ENCODE measurements at places on chromosomes 16 and 17.

- no peak for DNase-seq
Observed at GRCh38 chr16:963913-964312, 6.9 kb downstream of the LMF1 start.

DNA sequence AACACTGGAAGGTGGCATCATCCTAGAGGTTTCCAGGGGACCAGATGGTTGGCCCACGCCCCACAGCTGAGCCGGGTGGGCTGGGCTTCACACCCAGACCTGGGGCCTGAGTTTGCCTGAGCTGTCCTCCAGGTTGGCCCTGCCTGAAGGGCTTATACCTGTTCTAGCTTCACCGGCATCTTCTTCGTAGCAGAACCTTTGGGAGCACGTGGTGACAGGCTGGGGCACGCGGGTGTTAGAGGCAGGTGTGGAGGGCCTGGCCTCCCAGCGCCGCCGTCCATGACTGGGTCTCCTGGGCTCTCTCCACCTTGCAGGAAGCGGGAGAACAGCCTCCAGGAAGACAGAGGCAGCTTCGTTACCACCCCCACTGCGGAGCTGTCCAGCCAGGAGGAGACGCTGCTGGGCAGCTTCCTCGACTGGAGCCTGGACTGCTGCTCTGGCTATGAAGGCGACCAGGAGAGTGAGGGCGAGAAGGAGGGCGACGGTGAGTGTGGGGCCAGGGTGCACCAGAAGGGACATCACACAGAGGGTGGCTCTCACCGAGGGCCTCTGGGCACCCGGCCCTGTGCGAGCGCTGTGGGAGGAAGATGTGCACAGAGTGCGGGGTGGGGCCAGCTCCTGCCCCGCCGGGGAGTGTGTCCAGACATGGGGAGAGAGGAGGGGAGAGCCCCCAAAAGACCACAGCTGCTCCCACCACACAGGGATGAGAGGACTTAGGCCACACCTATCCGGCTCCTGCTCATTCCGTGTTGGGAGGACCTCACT, 4.6 kb upstream of the TEDC2 start:
- no peak for DNase-seq

DNA sequence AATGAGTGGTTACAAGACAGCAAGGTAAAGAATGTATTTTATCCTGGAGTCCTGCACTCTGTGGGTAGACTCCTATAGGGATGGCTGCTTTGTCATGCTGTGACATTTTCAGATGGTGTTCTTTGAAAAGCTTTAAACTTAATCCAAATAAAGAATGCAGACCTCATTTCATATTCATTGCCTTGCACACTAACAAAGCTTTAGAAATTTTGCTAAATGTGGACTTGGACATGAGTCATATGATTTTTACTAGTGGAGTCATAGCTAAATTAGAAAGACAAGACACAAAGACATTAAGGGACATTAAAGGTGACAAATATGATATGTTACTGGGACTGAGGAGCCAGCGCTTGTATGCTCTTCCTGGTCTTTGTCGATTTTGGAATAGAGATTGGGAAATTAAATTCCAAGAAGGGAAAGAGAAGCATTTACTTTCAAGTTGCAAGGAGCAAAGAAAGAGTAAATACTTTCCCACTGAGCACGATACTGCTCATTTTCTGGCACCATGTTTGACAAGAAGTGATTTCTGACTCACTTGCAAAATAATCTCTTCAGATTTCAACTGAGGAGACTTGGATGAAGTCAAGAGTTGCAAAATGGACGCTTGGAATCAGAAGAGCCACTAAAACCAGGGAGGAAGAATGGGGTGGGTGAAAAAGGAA, 152.9 kb upstream of the MYOCD start:
- no peak for DNase-seq

DNA sequence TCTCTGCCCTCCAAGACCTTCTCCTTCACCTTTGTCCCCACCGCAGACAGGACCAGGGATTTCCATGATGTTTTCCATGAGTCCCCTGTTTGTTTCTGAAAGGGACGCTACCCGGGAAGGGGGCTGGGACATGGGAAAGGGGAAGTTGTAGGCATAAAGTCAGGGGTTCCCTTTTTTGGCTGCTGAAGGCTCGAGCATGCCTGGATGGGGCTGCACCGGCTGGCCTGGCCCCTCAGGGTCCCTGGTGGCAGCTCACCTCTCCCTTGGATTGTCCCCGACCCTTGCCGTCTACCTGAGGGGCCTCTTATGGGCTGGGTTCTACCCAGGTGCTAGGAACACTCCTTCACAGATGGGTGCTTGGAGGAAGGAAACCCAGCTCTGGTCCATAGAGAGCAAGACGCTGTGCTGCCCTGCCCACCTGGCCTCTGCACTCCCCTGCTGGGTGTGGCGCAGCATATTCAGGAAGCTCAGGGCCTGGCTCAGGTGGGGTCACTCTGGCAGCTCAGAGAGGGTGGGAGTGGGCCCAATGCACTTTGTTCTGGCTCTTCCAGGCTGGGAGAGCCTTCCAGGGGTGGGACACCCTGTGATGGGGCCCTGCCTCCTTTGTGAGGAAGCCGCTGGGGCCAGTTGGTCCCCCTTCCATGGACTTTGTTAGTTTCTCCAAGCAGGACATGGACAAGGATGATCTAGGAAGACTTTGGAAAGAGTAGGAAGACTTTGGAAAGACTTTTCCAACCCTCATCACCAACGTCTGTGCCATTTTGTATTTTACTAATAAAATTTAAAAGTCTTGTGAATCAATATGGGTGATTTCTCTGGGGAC, 12.2 kb downstream of the CX3CL1 start:
- DNase-seq: no peak

- no peak for DNase-seq
Observed at GRCh38 chr17:81025741-81026129, 9.2 kb upstream of the BAIAP2 start.

DNA sequence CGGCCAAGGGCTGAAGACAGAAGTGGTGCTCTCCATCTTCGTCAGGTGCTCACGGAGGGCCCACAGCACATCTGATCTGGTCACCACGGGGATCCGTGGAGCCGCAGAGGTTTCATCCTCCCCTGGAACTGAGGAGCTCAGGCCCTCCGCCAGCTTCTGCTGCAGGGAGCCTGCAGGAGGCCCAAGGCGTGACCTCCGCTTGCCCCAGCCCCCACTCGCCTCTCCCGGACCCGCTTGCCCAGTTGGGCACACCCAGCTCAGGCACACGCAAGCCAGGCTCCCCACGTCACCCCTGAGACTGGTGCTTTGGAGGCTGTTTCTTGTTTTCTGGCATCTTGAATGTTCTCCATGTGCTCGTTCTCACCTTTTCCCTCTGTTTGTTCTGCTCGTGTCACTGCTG, 39.4 kb upstream of the CHMP6 start:
- no peak for DNase-seq

GRCh38 chr17:31385428-31386285, 5.8 kb upstream of the RAB11FIP4 start:
- no peak for DNase-seq

- DNase-seq: no peak
Observed at GRCh38 chr16:86726340-86726739, 148.0 kb downstream of the FOXL1 start.

GRCh38 chr16:68251832-68252231, 6.7 kb downstream of the PLA2G15 start:
- no peak for DNase-seq

All from inflammatory macrophage treated with lipopolysaccharide for 1 hour (primary cell).